ENCODE measurements at places on chromosomes 3 and 15. TPM values are rescaled to one million over a fixed set of nuclear protein-coding genes. Genes with fewer than 3 reads are reported as not detected.

The USP19 gene
- 54.8 TPM for total RNA-seq

The IP6K1 gene
- 40.7 TPM for total RNA-seq

DNA sequence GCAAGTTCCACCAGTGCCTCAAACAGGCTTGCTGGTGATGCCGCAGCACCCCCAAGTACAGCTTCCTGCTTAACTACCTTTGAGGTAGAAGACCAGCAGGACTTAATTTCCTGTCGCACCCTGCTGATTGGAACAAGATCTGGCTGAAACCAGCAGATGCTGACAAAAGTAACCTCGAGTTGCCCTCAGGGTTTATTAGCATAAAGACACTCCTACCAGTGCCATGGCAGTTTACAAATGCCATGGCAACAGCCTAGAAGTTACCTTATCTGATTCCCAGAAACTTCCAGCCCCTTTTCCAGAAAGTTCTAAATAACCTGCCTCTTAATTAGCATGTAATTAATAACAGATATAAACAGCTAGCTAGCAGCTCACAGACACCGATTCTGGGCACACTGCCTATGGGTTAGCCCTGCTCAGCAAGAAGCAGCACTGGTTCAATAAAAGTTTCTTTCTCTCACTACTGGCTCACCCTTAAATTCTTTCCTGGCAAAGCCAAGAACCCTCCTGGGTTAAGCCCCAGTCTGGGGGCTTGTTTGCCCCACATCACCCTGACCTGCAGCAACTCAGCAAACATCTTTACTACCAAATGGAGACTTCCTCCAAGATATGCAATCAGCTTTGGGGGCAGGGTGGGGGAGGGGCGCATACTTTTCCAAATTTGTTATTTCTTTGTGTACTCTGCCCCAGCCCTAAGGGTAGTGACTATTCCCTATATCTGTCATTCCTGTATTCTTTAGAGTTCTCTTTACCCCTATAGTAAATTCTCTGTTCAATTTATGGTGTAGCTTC is 54.2 kb downstream of the MAP4 start:
- H3K4me3 ChIP-seq, result no peak overlapping the region
- H3K36me3 ChIP-seq, result peaks cover 4% of the 10 kb centered on the region
- DNase-seq, result peak; percentile 32
- H3K27ac ChIP-seq, result peak overlapping the region; percentile 27

GRCh38 chr15:52112203-52112750 is 298 bp downstream of the BCL2L10 start:
- peaks cover 16% of the 10 kb centered on the region for H3K4me1 ChIP-seq
- H3K36me3 ChIP-seq, result no peaks in the 10 kb centered on the region
- H3K27me3 ChIP-seq, result peaks cover 35% of the 10 kb centered on the region
- peak; percentile 37 for DNase-seq
- H3K27ac ChIP-seq, result no peak overlapping the region
- H3K4me3 ChIP-seq, result peak overlapping the region; percentile 74

- DNase-seq, result no peak
- peaks cover 13% of the 10 kb centered on the region for H3K27me3 ChIP-seq
- no peak overlapping the region for H3K4me3 ChIP-seq
Measured at GRCh38 chr3:141178551-141178950, 53.1 kb upstream of the PXYLP1 start.

- H3K4me3 ChIP-seq, result no peak overlapping the region
- no peak overlapping the region for H3K27ac ChIP-seq
- no peak for DNase-seq
- H3K36me3 ChIP-seq, result peaks cover 9% of the 10 kb centered on the region
- no peaks in the 10 kb centered on the region for H3K27me3 ChIP-seq
- peaks cover 23% of the 10 kb centered on the region for H3K4me1 ChIP-seq
Measured at GRCh38 chr3:179196098-179196497, 47.9 kb downstream of the PIK3CA start.

GRCh38 chr3:35659768-35660167 is 20.4 kb downstream of the ARPP21 start:
- H3K27me3 ChIP-seq, result no peaks in the 10 kb centered on the region
- no peaks in the 10 kb centered on the region for H3K4me1 ChIP-seq

- DNase-seq, result peak; percentile 65
- H3K27me3 ChIP-seq, result peaks cover 41% of the 10 kb centered on the region
- H3K4me1 ChIP-seq, result peaks cover 68% of the 10 kb centered on the region
- no peak overlapping the region for H3K27ac ChIP-seq
- no peaks in the 10 kb centered on the region for H3K36me3 ChIP-seq
- no peak overlapping the region for H3K4me3 ChIP-seq
Measured at GRCh38 chr15:70488002-70488605, 275.3 kb downstream of the UACA start.

- no peaks in the 10 kb centered on the region for H3K36me3 ChIP-seq
- H3K4me1 ChIP-seq, result peaks cover 5% of the 10 kb centered on the region
- no peak for DNase-seq
- peaks cover 8% of the 10 kb centered on the region for H3K27me3 ChIP-seq
Measured at GRCh38 chr3:87674397-87675161, 384.2 kb downstream of the CGGBP1 start.

DNA sequence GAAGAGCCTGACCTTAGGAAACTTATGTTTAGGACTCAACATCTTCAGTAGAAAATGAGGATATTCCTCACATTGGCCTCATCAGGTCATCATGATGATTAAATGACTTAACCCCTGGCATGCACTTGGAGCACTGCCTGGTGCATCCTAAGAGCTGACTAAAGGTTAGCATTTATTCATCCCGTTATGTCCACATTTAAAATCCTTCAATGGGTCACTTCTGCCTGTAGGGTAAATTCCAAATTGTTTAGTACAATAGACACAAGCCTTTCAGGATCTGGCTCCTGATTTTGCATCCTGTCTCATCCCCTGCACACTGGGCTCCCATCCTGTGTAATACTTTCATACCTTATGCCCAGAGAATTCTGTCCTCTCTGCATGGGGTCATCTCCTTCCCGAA is 195.2 kb upstream of the MCTP2 start:
- H3K27ac ChIP-seq, result no peak overlapping the region
- DNase-seq, result no peak
- peaks cover 8% of the 10 kb centered on the region for H3K27me3 ChIP-seq
- H3K4me3 ChIP-seq, result no peak overlapping the region
- H3K36me3 ChIP-seq, result no peaks in the 10 kb centered on the region

Data from activated T-helper 2 cell treated with anti-CD3 and anti-CD28 coated beads, Interferon-gamma antibody, Interleukin-2, Interleukin-4, amounts not matched to agents 10 μg/mL and 5 μg/mL and 100 μg/mL, durations not matched to agents 14 hours and 24 hours and 36 hours (primary cell).